Esophagus mucosa (tissue), 1 donor: ENCODE measurements at places on chromosomes 4 and X.

- ATAC-seq = no peak
Observed at GRCh38 chrX:153848325-153848724, 18.0 kb upstream of the PDZD4 start.

- ATAC-seq = no peak
Observed at GRCh38 chrX:1221296-1221845, 8.9 kb upstream of the CRLF2 start.

- no peak for ATAC-seq
Observed at GRCh38 chr4:82589756-82590155, 28.0 kb upstream of the TMEM150C start.

- no peak for ATAC-seq
Observed at GRCh38 chr4:151644622-151645021, 116.2 kb downstream of the GATB start.

- ATAC-seq = peak; percentile 97
Observed at GRCh38 chr4:84691170-84691691, 108.3 kb downstream of the CDS1 start.

DNA sequence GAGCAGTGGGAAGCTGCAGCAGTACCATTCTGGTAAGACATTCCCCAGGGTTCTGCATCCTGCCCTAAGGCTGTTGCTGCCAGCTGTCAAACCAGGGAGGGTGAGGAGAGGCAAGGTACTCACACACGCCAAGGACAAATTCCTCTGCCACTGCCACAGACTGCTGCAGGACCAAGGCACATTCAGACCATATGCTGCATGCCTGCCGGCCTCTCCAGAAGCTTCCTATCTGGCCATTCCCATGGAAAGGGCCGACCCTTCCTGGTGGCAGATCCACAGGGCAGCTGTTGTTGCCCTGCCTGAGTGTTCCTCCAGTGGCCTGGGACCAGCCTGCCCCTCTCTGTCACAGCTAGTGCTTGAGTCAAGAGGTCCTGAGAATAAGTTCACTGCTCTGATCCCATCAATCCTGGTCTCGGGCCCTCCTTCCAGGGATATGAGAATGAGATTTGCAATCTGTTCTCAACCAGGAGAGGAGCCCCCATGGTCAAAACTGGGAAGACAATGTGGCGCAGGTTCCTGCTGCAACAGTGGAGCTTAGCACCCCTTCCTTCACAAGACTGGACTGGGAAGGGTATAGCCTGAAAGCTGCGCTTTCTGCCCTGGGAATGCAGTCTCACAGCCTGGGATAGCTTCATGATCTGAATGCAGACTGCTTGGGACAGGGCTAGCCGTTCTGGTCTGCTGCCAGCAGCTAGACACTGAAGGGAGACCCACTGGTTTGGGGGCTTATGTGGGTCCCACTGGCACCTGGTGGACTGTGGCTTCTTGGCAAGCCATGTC lies 342.5 kb upstream of the NDST3 start:
- ATAC-seq = no peak

DNA sequence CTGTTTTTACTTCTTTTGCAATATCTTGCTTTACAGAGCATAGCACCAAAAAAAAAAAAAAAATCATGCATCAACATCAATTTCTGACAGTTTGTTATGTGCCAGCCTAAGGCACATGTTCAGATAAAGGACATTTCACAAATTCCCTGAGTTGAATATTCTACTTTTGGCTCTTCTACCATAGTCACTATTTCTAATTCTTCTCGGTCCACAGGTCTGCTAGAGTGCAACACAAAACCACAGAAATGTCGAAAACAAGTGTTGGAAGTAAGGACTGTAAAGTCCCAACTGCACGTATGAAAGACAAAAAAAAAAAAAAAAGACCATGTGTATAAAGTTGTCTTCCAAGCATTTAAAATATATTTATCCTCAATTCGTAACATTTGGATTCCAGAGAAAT lies 494.2 kb upstream of the INTU start:
- ATAC-seq = no peak

DNA sequence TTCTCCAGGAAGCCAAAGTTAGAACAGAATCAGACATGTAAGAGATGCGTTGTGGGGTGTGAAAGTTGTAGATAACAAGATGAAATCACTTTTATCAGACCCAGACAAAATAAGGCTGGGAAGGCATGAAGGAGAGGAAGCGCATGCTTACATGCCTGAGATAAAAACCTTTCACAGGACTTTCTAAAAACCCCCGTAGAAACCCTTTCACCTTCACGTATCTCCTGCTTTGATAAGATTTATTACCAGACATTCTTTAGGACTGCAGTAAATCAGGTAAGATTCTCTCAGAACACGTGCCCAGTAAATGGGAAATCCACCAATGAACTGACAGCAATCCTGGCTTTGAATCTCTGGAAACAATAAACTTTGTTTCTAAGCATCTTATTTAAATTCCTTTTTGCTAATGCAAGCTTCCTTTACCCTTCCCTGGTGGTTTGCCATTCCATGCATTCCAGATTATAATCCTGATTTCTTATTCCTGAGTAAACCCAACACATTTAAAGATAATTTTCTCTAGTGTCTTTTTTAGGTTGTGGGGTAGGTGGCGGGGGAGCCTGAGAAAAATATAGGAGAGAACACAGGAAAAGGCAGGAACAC lies 254.6 kb upstream of the LDB2 start:
- no peak for ATAC-seq

DNA sequence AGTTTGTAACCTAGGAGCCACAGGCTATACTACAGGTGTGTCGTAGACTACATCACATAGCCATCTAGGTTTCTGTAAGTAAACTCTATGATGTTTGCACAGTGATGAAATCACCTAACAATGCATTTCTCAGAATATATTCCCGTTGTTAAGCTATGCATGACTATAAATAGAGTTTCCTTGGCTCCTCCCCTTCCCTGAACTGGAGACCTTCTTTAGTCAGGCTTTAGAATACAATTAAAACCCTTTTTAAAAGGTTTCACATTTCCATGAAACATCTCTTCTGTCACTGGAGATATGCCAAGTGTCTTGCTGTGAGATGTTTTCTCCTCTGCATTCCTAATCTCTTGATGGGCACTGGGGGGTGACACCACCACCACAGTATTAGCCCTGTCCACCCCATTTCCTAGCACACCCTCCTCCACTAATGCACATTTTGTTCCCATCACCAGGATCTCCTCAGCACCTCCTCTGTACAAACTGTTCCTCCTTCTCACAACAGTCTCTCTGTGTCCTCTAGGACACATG lies 334.6 kb upstream of the CPEB2 start:
- ATAC-seq = peak; percentile 98

- ATAC-seq = no peak
Observed at GRCh38 chr4:113584407-113585150, 177.0 kb downstream of the CAMK2D start.

GRCh38 chr4:19739101-19739651 lies 512.5 kb upstream of the SLIT2 start:
- ATAC-seq = peak; percentile 85

GRCh38 chr4:156169011-156169410 lies 215.3 kb upstream of the CTSO start:
- ATAC-seq = peak; percentile 66

GRCh38 chr4:13218326-13218958 lies 265.7 kb downstream of the RAB28 start:
- ATAC-seq = no peak

GRCh38 chr4:184383497-184384055 lies 90.8 kb downstream of the IRF2 start:
- peak; percentile 88 for ATAC-seq

GRCh38 chrX:8731559-8732395 lies at the start of gene ANOS1:
TSS of gene ANOS1 (minus strand) at chrX:8732137. CDS start at chrX:8732036, 101 bp downstream.
- ATAC-seq = peak; percentile 43

- ATAC-seq = no peak
Observed at GRCh38 chr4:173935622-173936405, 347.7 kb downstream of the FBXO8 start.

DNA sequence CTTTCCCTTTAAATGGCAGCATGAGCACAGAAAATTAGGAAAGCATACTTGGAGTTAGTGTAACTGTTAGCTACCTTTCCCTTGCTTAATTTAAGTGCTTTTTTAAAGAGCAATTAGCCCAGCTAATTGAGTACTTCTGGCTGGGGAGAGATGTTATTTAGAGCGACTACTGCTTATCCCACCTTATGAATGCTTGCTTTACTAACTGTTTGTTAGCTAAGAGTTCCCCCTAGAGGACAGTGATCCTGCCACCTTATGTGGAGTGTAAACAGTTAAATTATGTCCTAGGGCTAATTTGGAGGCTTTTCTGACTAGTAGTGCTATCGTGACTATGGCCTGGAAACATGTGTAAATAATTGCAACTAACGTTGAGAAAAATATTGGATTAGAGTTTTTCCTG lies 909.4 kb downstream of the FSTL5 start:
- ATAC-seq = no peak

DNA sequence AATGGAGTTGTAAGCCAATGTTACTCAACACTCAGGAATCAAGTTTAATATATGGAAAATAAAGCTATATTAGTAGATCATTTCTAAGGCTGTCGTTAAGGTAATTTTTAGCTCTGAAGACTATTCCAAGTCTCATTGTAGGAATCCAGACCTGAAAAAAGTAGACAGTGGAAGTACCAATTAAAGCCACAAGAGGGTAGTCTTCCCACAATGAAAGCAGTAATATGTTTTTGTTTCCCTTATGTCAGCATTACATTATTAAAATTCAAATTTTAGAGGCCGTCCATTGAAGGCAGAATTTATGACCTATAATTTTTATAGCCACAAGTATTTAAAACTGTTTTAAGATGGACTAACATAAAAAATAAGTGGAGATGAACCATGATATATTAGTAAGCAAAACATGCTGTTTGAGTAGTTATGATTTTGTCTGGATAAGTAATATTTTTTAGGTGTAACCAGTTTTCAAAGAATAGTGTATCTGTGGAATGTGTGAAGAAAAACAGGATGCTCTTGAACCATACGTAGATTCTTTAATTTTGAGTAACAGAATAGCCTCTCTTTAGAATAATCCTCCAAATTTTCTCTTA lies 372.6 kb upstream of the TECRL start:
- ATAC-seq = no peak

DNA sequence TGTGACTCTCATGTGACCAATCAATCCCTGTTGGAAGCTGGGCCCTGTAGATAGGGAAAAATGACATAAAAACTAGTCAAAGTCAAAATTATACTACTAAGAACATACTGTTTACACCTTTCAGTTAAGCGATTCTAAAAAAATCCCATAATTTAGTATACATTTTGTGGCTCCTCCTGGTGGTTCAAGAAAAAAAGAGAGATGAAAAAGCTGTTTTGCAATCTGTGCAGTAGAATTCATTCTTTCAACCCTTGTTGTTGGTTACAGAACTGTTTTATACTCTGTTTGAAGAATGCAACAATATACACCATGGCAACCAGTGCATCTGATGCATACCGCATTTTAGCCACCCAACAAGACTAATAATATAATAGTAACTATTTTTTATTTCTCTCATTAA lies 66.8 kb upstream of the ANK2 start:
- no peak for ATAC-seq
